ENCODE measurements at places on chromosomes 6 and 20.

- peak; percentile 47 for DNase-seq
Measured at GRCh38 chr20:44758247-44759101, 12.8 kb downstream of the KCNK15 start.

DNA sequence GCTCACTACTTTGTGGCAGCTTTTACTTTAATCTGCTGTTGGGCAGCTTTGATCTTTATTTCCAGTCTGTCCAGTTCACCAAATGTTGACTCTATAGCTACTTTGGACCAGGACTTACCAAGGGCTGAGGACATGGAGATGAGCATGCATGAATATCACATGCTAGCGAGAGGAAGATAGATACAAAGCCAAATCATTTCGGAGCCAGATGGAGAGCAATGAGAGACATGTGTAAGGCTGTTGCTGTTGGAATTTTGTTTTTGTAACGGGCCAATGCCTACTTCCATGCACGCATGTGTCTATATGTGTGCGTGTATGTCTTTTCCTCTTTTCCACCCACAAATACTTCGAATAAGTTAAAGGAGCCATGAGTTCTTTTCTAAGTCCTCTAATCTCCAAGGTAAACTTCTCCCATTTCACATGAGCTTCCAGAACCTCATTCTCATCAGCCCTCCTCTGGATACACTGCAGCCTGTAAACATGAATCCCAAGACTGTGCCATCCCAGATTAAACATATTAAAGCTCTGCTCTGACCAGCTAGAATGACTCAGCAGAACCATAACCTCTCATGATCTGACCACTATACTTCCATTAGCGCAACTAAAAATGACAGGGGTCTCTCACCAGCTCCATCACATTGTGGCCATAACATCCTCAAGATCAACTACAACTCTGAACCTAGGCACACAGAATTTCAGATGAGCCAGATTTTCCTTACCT, 160.7 kb downstream of the LRFN2 start:
- no peak for DNase-seq

- no peak for DNase-seq
Measured at GRCh38 chr6:15595461-15596173, 67.2 kb downstream of the DTNBP1 start.

GRCh38 chr20:19543101-19543500, 215.0 kb upstream of the RIN2 start:
- no peak for DNase-seq

GRCh38 chr20:34316196-34316814, 13.2 kb upstream of the AHCY start:
- no peak for DNase-seq

- DNase-seq, result no peak
Measured at GRCh38 chr6:129504456-129504855, 205.5 kb downstream of the ARHGAP18 start.

DNA sequence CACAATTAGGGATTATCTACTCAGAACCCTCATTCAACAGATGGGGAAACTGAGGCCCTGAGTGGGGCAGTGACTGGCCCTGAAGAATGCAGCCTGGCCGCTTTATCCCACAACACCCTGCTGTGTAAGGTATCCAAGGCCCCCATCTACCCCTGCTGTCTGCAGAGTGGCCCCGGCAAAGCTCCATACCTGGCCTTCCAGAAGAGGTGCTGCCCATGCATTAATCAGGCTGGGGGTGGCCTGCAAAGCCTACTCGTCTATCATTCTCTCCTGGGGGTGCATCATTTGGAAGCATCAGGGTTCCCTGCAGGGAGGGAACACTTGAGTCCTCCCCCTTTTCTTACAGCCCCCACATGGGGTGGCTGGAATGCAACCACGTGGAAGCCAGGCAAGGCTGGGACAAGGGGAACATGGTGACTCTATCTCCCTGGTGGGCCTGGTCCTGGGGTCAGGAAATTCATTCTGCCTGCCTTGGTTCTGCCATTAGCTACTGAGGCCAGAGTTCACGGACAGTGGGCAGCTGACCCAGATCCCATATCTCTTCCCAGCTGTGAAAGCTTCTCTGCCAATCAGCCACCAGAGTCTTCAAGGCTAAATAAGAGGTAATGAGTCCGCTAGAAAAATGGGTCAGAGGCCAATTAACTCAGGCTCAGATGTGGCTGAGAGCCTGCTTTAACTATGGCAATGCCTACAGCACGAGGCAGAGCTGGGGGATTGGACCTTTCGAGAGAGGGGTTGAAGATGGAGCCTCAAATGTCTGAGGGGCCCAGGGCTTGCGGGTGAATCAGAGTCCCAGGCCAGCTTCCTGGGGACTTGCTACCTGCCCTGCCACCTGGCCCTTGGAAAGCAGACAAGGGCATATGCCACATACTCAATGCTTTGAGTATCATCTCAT, 72.3 kb upstream of the TOX2 start:
- no peak for DNase-seq

DNA sequence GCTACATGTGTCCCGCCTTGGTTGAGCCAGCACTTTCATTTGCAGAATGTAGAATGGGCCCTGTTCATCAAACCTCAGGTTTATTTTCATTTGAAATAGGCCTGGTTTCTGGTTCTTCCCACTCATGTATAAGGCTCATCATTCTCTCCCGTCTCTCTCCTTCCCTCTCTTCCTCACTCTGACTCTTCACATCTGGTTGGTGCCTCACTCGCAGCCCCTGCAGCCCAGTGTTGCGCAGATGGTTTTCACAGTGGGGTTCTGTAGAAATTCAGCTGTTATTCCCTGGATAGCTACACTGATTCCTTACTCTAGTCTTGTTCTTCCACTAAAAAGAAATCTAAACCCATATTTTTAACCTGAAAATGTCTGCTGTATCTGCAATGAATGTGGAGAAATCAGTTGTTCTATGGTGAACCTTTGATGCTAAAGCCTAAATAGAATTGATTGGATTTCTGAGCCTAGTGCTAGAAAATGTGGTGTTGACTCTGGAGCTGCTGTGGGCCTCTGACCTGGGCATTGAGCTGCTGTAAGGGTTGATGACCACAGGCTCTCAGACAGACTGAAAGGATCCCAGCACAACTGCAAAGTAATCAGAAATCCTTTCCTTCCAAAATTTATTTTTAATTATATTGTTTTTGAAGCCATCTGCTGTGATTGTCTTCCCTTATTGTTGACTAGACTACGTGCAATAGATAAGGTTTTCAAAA, 150.3 kb downstream of the TMEM242 start:
- no peak for DNase-seq

- DNase-seq, result no peak
Measured at GRCh38 chr6:75906871-75907270, 157.8 kb downstream of the MYO6 start.

DNA sequence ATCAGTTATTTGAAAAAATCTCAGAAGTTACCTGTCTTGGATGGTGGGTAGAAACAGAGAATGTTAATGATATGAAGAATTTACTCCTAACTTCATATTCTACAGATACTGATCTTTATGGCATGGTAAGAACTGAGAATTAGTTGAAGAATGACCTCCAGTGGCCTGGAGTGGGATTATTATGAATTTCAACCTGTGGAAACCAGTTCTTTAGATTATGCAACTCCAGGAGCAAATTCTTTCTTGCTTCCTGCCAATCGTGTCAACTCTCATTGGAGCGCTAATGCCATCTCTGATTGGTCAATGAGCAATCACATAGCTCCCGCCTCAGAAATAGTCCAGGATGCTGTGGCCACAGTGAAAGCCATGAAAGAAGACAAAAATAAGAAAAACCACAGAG, 40.6 kb downstream of the LYRM2 start:
- DNase-seq, result no peak

GRCh38 chr6:114718716-114719270, 376.0 kb upstream of the HS3ST5 start:
- DNase-seq, result no peak

DNA sequence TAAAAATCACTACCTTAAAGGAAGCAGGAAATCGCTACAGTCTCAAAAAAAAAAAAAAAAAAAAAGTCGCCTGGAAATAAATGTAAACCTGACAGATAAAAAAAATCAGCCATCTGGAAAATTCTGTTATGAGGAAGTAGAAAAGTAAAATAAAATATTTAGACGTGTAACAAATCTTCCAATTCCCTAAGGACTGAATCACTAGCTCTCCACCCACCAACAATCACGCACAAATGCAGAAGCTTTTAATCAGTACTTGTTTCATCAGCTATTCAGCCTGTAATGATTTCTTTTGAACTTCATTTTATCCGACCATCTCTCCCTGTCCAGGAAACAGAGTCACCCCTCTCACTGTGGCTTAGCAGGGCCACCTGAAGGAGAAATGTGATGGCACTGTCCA, 59.0 kb downstream of the SLC23A2 start:
- no peak for DNase-seq

GRCh38 chr6:170244721-170245474, 46.0 kb downstream of the DLL1 start:
- peak; percentile 82 for DNase-seq

- no peak for DNase-seq
Measured at GRCh38 chr6:10769419-10769818, 21.8 kb downstream of the TMEM14B start.

DNA sequence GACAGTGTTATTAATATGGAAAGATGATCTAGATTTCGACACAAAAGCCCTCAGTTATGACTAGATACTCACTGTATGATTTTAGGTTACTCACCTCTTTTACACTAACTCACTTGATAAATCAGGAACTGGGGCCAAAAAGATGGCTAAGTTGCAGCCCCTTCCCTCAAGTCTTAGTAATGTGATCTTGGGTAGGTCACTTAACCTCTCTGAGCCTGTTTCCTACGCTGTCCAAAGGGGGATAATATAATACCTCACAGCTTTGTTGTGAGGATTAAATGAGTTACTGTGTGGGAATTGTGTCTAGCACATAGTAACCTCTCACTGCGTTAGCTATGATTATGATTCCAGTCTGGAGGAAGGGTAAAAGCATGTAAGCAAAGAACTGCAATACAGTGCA, 1.3 kb downstream of the TTI1 start:
- DNase-seq, result no peak

DNA sequence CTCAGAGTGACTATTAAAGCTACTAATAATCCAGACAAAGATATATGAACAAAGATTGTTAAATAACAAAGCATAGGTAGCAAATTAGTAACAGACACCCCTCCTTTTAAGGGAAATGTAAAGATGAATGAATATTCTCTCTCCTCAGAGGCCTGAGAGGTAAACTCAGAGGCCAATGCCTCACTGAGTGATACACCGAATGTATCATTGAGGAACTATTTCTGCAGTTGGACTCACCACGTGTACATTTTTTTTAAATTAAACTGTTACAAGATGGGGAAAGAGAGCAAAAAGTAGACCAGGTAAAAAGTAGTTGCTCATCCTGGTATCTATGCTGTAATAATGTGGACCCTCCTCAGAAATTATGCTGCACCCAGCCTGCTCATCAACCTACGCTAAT, 72.3 kb upstream of the IPCEF1 start:
- no peak for DNase-seq

- DNase-seq, result no peak
Measured at GRCh38 chr6:90297867-90298381, 1.3 kb upstream of the BACH2 start.

DNA sequence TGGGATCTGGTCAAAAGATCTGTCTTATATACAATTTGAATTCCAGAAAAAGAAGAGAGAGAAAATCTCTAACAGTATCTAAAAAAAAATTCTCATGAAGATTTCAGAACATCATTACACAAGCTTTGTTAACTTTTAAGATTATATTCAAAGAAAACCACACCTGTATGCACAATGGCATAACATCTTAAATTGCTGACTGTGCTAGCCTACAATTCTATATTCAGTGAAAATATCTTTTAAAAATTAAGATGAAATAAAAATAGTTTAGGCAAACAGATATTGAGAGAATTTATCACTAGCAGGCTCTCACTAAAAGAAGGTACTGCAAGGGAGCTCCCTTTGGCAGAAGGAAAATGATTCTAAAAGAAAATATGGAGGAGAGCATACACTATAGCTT, 100.3 kb downstream of the BCKDHB start:
- no peak for DNase-seq

DNA sequence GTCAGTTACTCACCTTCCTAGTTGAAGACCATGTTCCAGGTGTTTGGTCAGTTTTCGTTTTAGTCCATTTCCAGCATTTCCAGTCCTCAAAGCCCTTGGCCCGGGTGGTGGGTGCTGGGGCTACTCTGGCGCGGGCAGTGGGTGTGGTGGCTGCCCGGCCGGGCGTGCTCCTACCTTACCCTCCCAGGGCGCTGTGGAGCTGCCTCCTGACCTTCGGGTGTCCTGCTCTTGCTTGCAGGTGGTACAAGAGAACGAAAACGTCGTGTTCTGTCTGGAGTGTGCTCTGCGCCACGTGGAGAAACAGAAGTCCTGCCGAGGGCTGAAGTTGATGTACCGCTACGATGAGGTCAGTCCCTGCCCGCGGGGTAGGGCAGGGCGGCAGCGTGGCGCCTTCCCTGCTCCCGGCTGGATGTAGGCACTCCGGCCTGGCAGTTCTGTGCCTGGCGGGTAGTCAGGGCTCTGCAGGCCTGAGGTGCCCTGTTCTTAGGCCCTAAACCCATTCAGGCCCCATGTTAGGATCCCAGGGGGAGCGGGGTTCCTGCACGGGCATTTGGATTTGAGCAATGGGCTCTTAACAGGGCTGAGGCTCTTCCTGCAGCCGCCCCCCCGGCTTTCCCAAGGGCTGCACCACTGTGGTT, 145.8 kb downstream of the DTNBP1 start:
- DNase-seq, result no peak

GRCh38 chr6:33416386-33417127, 1.4 kb downstream of the CUTA start:
- no peak for DNase-seq

DNA sequence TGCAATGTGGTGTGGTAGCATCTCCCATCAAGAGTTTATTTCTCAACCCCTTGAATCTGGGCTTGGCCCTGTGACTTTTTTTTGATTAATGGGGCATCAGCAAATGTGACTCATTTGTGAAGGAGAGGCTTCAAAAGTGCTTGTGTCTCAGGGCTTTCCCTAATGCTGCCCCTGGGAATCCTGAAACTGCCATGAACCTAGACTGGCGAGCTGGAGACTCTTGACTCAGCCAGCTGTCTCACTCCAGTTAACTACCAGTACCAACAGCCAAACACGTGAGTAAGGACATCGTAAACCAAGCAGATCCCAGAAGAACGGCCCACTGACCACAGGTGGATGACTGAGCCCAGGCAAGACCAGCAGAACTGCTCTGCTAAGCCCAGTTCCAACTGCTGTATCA, 72.8 kb upstream of the ADTRP start:
- DNase-seq, result no peak

GRCh38 chr6:161507375-161507774, 233.5 kb upstream of the AGPAT4 start:
- no peak for DNase-seq

GRCh38 chr20:62050166-62051120, 15.2 kb downstream of the TAF4 start:
- DNase-seq, result peak; percentile 35

DNA sequence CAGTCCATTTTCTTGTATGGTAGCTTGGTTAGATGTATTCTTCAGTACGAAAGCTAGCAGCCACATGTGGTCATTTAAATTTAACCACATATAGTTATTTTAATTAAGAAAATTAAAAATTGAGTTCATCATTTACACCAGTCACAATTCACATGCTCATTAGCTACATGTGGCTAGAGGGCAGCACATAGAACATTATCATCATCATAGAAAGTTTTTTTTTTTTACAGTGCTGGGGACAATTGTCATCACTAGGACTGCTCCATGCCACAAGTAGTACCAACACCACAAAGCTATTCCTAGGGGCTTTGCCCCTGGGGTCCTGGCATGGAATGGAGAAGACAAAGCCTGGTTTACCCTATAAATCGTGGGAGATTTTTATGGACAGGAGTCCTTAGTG, 30.5 kb downstream of the PLCB4 start:
- no peak for DNase-seq
